ENCODE measurements at places on chromosomes 7 and 10. TPM values are rescaled to one million over a fixed set of nuclear protein-coding genes. Genes with fewer than 3 reads are reported as not detected.

The ICA1 gene
- total RNA-seq, result 22.6 TPM

The PDE1C gene
- total RNA-seq, result not detected

The DCLRE1A gene
- 5.1 TPM for total RNA-seq

The ARID5B gene
- total RNA-seq, result 18.9 TPM

GRCh38 chr7:12524794-12525386 lies 45.6 kb upstream of the SCIN start:
- peak; percentile 83 for DNase-seq

The SPDYE2B gene
- not detected for total RNA-seq
